ENCODE measurements at places on chromosomes 6 and 20.

- DNase-seq, result no peak
Observed at GRCh38 chr6:159109391-159109790, 59.8 kb upstream of the FNDC1 start.

DNA sequence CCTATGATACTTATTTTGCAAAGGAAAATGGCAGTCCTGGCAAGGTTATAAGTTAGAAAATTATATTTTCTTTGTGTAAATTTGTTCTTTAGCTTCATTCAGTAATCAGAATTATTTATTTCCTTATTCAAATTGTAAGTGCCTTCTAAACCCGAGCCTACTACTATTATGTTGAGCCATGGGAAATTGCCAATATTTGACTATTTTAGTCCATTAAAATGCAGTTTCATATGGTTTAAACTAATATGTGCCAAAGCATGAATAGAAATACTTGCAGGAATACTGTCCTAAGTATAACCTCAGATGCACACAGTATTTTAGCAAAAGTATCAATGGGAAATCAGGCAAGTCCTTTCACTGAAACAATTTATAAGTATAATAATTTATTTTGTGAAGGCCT lies 228.4 kb downstream of the LAMA2 start:
- no peak for DNase-seq

DNA sequence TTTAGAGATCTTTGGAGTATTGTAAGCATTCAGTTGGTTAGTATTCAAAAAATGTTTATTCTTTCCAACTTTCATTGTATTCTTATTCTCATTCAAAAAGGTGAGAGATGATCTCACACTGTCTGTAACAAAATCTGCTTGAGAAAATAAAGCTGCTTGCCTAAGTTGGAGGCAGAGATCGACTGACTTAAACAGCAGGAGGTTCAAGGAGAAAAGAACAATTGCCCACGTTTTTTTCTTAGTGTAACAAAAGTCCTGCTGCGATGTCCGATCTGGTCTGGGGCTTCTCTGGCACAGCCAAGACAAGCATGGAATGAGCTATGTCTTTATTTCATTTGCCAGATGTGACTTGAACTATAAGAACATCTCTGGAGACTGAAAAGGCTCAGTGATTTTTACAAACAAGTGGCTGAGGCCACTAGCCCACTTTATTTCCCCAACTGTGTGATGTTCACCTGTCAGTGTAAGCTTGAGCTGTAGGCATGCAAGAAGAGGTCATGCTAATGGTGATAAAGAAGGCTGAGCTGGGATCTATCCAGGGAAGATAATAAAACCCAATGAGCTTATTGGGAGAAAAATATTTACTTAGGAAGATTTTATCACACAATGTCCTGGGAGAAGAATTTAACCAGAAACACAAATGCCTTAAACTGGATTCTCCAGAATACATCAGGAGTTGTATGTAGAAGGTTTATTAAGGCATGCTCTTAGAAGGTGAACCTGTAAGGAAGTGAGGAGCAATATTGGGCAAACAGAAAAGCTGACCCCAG lies 580.1 kb upstream of the BTBD3 start:
- no peak for DNase-seq

DNA sequence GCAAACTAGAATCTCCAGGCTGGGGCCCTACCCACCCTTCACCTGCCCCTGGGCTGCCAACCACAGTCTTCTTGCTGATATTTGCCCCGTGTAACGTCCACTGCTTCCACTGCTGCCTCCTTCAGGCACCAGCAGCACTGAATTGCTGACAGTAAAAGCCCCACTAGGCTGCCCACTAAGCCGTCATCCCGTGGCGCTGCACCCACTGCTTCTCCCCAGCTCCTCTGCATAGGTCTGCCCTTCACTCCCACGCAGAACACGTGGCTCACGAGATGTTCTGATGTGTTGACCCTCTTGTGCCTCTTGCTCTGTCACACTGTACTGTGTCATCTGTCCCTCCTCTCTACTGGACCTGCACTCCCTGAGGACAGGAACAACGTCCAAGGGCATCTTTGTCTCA lies 86.3 kb upstream of the HIVEP1 start:
- DNase-seq, result no peak

- DNase-seq, result peak; percentile 37
Observed at GRCh38 chr6:140879946-140880345, 1252.8 kb upstream of the GJE1 start.

GRCh38 chr6:158457131-158457530 lies 102.8 kb upstream of the TMEM181 start:
- DNase-seq, result no peak

- no peak for DNase-seq
Observed at GRCh38 chr6:8758412-8758811, 323.1 kb upstream of the SLC35B3 start.
